ENCODE measurements at places on chromosomes 1 and 21.

- DNase-seq: no peak
Observed at GRCh38 chr1:29825274-29825940, 589.1 kb downstream of the PTPRU start.

GRCh38 chr1:21149855-21150432, 26.8 kb downstream of the EIF4G3 start:
- DNase-seq: no peak

DNA sequence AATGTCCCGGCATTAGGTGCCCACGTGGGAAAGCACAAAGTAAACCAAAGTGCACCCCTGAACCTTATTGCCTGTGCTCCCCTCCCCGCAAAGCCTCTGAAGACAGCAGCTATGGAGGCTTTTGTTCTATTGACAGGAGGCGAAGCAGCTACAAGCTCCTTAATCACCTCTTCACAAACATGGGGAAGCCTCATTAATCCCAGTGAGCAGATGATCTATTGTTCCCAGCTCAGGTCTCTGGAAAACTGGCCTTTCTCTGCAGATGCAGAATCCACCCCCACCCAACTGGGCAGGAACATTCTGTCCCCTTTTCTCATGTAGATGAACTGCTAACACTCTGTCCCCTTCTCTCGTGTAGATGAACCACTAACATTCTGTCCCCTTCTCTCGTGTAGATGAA, 190.5 kb upstream of the CSF3R start:
- DNase-seq: no peak

DNA sequence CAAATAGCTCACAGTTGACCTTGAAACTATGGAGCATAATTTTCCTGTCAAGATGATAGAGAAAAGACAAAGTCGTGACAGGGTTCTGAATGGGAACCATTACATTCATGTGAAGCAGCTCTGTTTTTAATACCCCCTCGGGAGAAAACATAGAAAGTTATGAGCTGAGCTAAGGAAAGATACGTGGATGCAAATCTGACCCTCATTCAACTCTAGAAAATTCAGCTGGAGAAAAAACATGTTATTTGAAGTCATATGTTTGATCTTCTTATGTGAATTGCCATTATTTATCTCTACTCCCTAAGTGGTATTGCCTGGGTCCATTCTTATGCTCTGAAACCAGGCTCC, 48.0 kb upstream of the LRRC52 start:
- no peak for DNase-seq

- DNase-seq: no peak
Observed at GRCh38 chr1:97960470-97960869, 39.6 kb upstream of the DPYD start.

GRCh38 chr1:77954521-77954920, 24.4 kb downstream of the FUBP1 start:
- no peak for DNase-seq

DNA sequence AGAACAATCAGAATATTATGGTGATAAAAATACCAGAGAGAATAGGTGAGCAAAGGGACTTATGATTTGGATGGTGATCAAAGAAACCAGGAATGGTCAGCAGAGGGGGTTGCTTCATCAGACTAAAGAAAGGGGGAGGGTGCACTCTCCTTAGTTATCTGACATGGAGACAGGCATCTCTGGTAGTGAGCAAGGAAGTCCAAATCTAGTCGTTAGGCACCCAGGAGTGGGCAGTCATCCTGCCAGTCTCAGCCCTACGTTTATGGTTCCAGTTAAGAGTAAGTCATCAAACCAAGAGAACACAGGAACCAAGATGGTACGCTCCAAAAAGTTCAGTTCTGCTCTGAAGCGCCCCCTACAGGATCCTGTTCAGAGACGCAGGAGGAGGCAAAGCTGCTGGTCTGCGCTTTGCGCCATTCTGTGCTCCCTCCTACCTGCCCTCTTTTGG, 28.6 kb downstream of the EBNA1BP2 start:
- no peak for DNase-seq

DNA sequence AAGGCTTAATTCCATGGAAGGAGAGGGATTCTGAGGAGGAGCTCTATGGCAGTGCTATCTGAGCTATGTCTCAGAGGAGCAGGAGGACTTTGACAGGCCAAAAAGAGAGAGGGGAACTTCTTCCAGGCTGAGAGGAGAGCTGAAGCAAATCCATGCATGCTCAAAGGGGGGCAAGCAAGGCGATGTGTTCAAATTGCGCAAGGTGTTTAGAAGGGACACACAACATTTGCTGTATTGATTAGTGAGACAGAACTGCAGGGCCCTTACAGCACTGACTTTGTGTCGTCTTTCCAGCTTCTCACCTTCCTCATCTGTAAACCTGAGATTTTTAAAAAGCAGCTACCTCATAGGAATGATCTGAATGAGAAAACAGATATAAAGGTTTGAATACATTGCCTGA, 145.3 kb downstream of the DAB1 start:
- DNase-seq: no peak

- DNase-seq: no peak
Observed at GRCh38 chr1:219927298-219927955, 930 bp downstream of the SLC30A10 start.

DNA sequence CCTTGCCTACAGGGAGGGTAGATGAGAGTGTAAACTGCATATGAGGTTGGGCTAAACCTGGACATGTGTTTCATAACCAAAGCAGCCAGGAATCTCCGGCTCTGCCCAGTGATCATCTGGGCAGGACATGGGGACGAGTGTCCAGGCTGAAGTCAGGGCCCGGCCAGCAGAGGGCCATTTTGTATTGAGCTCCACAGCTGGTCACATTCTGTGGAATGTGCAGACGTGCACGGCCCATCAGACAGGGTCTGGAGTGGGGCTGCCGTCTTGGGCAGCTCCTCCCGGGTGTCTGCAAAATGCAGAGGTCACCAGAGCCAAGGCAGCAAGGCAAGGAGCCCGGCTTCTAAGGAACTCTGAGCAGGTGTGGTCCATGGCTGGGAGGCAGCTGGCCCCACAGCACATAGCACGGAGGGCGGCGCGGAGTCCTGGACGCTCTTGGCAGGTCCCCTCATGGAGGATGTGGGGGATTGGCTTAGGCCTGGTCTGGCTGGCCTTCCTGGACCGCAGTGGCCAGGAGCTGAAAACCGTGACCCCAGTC, 6.2 kb downstream of the LRRC3 start:
- DNase-seq: no peak

- DNase-seq: no peak
Observed at GRCh38 chr1:19661721-19662228, 2.9 kb upstream of the HTR6 start.

DNA sequence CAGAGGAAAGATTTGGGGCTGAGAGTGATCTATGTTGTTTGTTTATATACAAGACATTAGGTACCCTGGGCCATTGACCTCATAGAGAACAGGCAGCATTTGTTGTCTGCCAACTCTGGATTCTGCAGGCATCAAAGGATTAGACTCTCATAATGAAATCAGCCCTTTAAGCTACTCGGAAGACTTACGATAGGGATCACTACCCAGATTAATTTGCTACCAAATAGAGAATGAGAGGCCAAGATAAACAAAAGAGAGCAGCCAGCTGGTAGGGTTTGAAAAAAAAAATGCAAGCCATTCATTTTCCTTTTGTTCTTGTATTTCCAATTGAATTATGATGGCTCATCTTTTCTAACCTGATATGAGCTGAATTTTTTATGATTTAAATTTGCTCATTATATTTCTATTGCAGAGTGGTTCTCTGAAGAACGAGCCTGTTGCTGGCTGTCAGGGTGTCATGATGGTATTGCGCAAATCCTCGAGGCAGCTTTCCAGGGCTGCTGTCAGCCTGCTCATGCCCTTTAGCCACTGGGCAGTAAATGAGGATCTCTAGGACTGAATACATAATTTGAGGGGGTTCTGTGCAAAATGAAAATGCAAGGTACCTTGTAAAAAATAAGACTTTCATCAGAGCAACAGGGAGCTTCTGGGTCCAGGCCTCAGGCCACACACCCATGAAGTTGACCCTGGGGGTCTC, 116.4 kb upstream of the KCNJ15 start:
- no peak for DNase-seq

DNA sequence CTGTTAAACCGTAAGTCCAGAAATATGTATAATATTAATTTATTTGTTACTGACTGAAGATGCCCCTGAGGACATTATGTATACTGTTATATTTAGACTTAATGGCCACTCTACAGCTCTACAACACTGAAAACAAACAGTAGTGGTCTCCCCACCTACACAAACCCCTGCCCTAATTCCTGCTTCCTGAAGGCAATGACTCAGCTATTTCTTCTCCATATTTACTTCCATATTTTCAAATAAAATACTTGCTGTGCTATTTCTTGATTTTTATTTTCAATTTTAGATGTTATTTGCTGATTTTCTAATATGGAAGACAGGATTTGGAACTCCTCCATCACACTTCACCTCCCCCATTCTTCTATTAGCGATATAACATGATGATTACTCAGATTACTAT, 97.6 kb downstream of the PCNX2 start:
- no peak for DNase-seq

DNA sequence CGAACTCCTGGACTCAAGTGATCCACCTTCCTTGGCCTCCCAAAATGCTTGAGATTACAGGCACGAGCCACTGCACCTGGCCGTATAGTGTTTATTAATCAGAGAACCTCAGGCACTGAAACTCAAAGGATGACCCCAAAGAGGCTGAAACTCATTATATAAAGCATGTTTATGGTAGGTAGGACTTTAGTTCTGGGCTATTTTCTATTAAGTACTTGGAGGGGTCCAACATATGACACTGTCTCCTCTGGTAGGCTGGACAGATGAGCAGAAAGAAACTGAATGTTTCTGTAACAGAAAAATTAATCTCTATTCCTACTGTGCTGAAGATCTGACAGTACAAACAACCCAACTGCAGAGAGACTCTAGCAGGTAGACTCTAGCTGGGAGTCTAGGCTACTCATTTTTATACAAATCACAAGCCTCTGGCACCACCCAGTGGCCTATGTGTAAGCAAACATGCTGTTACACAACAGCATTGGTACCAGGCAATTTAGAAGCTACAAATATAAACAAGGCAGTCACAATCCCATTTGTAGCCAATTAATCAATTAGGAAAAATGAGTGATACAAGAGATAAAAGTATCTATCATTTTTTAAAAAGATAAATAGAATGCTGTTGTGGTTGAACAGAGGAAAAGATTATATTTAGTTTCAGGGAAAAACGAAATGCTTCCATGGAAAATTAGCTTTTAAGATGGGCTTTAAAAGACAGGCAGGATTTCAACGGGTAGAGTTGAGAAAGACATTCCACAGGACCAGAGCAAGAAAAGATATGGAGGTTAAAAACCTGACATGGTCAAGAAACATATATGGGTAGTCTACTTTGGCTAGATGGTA, 10.4 kb downstream of the DCAF8 start:
- no peak for DNase-seq

GRCh38 chr1:225963735-225964530, 22.9 kb upstream of the LEFTY2 start:
- DNase-seq: no peak

DNA sequence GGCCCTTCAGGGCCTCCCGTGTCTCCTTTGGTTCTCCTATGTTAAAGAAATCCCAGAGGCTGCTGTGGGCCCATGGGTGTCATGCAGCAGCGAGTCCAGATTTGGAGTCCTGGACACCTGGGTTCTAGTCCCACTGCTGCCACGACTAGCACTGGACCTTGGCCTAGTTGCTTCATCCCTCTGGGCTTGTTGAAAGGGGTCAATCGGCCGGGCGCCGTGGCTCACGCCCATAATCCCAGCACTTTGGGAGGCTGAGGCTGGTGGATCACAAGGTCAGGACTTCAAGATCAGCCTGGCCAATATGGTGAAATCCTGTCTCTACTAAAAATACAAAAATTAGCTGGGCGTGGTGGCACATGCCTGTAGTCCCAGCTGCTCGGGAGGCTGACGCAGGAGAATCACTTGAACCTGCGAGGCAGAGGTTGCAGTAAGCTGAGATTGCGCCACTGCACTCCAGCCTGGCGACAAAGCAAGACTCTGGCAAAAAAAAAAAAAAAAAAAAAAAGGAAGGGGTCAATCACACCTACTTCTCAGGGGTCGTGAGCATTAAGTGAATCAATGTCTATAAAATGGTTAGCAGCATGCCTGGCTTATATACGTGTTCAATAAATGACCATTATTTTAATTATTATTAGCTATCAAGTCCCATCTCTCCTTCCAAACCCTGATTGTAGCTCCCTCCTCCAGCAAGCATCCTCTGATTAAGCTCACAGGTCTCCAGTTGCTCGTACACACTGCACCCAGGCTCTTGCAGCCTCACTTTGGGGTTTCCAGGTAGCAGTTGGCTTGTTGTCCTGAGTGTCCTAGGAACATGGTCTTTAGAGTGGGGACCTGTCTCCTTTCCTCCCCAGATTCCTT, 43.8 kb downstream of the KIRREL1 start:
- DNase-seq: no peak

DNA sequence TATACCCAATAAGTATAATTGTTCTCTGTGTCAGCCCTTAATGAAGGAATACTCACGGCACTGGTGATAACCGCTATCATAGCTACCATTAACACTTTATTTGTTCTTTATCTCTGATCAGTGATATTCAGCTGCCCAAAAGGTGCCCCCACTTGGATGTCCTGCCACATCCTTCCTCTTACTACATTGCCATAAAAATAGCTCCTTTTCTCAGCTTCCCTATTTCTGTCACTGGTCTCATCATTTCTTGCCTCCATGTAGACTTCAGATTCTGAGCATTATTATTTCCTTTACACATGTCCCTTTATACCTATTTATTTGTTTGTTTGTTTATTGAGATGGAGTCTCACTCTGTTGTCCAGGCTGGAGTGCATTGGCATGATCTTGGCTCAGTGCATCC, 2.7 kb upstream of the RAB29 start:
- no peak for DNase-seq

- no peak for DNase-seq
Observed at GRCh38 chr1:76583235-76583868, 283.9 kb upstream of the ST6GALNAC5 start.

DNA sequence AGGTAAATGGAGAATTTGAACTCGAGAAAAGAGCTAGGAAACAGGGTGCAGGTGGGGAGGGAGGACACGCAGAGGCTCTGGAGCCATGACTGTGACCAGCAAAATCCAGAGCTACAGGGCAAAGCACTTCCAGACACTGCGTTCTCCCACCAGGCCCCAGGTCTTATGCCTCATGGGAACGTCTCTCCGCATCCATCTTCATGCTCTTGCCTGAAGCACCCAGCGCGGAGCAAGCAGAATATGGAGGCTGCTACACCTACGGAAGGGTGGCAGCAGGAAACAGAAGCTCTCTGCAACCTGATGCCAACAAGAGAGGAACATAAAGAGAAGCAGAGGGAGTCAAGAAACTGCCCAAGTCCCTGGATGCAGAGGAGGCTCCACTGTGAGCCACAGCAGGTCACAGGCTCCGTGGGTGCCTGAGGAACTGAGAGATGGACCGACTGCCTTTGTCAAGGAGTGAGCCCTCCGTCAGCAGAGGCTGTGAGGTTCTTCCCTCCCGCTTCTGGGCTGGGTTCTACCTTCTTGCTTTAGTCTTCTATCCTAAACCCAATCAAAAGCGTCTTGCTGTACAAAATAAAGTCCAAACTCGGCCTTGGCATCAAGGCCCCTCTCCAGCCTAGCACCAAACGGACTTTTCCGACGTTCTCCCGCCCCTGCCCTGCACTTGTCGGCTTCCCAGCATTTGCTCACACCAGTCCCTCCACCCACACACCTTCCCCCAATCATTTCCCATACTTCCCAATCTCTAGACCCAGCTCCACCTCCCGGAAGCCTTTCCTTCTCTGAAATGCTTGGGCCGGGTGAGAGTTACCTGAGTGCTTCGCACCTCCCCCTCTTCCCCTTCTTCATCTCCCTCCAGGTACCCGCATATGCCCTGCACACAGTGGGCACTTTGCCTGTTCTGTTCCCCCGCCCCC, 930 bp downstream of the DHCR24 start:
- DNase-seq: no peak

- no peak for DNase-seq
Observed at GRCh38 chr1:1141911-1142250, 26.0 kb upstream of the C1orf159 start.

GRCh38 chr1:57520743-57521515, 97.1 kb upstream of the DAB1 start:
- DNase-seq: no peak
